ENCODE measurements at places on chromosomes 6 and 20.

DNA sequence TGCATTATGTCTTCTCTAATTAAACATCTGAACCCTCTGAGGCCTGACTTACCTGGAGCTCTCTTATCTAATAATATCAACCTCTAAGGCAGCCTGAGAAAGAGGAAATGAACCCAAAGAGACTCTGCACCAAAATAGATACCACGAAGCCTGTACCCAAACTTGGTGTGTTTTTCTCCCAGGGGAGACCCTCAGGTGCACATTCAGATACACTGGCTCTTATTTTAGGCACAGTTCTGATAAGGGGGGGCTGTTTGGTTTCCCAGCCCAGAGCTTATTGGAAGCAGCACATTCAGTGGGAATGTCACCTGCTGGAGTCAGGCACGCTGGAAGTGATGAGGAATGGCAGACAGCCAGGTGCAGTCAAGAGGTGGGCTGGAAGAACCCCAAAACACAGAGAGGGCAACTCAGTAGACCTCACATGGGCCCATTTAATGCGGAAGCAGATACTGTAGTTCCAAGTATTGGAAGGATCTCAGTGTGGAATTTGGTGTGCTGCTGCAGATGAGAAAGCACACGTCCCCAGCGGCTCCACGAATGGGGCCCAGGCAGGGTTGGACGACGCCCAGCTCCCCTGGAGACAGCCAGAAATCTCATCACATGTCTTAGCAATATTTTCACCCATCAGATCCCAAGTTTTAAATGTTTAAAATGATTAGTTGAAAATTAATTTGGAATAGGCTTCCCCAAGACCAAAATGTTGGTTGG is 9.7 kb upstream of the CCR6 start:
- no peak for DNase-seq

- DNase-seq, result no peak
These were observed 70.3 kb upstream of the MC3R start for GRCh38 chr20:56178219-56178618.

- DNase-seq, result no peak
These were observed 71.3 kb upstream of the SOX4 start for GRCh38 chr6:21522143-21522747.

GRCh38 chr6:170225852-170226417 is 64.9 kb downstream of the DLL1 start:
- no peak for DNase-seq

DNA sequence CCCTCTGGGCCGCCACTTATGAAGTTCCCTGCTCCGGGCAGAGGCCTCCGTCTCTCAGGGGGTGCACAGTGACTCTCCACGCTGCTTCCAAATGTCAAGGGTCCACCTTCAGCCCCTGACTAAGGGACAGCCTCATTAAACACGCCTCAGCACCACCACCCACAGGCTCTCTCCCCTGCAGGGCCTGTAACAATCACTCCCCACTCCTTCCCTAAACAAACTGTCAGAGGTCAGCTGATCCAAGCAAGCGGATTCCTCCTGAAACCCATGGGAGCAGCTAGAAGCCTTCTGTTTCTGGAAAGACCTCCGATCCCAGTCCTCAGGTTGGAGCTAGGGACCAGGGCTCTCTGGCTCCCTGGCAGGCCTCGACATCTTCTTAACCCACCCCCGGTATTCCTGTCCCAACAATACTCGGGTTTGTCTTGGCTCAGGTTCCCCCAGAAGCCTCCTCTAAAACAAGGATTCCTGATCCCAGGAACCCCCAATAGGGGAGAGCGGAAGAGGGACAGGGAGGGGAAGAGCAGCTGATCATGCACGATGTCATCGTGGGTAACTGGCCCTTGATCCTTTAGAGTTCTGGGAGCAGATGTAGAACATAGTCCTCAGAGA is 181.0 kb downstream of the ZNF217 start:
- peak; percentile 37 for DNase-seq

DNA sequence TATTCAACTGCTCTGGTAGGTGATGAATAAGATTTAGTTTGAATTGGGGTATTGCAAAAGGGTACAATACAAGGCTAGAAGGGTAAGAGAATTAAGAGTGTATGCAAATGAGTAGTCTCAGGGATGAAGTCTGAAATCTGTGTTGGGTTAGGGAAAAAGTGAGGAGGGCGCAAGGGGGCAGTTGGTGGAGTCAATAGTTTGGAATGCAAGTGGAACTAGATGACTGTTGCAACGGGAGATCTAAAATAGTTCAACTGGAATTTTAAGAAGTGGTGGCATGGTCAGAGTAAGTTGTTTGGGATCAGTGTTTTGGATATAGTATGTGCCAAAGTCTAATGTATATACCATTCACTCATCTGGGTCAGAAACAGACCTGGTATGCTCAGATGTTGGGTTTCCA is 329.6 kb downstream of the GJA1 start:
- no peak for DNase-seq

DNA sequence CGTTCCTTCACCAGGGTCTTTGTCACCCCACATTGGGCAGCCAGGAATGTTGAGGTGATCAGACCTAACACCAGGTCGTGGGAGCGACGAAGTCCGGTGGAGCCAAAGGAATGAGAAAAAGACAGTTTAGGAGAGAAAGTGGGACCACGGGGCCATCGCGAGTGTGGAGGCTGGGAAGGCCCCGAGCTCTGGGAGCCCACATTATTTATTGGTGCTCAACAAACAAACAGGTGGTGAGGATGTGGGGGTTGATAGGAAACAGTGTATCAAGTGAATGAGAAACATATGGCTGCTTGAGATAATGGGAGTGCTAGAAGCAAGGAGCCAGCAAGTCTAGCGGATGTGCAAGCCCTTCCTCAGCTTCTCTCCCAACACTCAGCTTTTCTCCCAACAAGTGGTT is 287.1 kb upstream of the SGK1 start:
- DNase-seq, result no peak

- no peak for DNase-seq
These were observed 12.9 kb downstream of the MAPRE1 start for GRCh38 chr20:32832664-32833063.

- no peak for DNase-seq
These were observed 357.9 kb upstream of the AGPAT4 start for GRCh38 chr6:161631676-161632194.

DNA sequence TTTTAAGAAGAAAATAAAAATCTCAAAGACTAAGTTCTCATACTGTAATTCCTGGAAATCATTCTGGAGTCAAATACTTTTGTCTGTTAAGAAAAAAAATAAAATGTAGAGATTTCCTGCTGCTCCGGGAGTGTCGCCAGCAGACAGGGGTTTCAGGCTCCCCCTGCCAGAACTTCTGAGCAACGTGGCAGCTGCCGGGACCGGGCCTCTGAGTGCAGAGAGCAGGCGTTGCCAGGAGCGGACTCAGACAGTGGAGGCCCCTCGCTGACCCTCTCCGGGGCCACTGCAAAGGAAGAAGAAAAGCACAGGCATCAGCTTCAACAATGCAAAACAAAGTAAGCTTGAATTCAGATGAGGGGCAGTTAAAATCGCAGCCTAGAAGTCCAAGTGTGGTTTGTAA is 95.5 kb downstream of the THBS2 start:
- DNase-seq, result no peak

DNA sequence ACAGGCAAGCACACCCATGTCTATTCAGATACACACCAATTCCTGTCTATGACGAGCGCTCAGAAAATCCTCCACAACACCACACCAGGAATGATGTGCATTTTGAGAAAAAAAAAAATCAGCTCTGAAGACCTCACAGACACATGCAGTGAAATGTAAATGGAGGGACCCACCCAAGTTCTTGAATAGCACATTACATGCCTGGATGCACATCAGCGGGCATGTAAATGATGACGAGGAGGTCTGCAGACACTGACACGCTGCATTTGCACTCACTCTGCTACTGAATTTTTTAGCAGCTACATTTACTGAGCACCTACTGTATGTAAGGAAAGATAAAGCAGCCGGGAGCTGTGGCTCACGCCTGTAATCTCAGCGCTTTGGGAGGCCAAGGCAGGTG is 14.7 kb downstream of the NRSN2 start:
- DNase-seq, result no peak

GRCh38 chr20:36051318-36052116 is 83.1 kb downstream of the CNBD2 start:
- no peak for DNase-seq

- DNase-seq, result no peak
These were observed 613.1 kb downstream of the PKHD1 start for GRCh38 chr6:51474022-51474975.

GRCh38 chr6:57021086-57021720 is 25.3 kb upstream of the KIAA1586 start:
- no peak for DNase-seq

DNA sequence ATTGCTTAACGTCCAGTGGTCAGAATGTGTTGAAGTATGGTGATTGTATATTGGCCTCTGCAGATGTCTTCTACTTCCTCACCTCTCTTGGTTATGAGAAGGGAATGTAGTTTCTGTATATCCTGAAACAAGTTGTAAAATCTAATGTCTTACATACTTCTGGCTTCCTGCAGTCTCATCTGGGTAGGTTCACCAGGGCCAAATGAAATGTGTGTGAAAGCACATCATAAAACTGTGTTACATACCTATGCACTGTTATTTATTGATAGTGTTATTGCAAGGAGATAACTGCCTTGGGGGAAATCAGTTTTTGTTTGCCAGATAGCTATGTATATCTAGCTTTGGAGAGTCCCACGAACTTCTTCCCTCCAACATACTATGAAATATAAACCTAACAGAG is 35.7 kb upstream of the PLCG1 start:
- DNase-seq, result no peak

- no peak for DNase-seq
These were observed 46.9 kb downstream of the HLA-A start for GRCh38 chr6:29989211-29989610.

DNA sequence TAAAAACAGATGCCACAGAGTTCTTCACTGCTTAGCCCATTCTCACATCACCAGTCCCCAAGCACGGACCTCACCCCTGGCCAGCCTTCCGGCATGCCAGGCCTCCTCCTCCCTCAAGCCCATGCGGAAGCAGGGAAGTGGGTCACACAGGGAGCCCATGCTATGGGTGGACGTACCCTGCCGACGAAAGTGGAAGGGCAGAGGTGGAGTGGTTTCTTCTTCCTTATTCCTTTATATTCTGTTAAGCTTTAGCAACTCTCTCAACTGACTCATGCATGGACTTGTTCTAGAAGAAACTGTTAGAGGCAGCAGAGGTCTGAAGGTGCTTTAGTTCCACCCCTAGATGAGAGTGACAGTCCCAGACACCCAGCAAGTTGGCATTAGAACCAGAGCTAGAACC is 118.6 kb downstream of the LY86 start:
- DNase-seq, result no peak

Data from left renal cortex interstitium (tissue), 4 donors.